OCI-LY7 (cell line): ENCODE measurements at places on chromosomes 12 and 14.
A peak's percentile ranks its signal among the peaks of the same experiment; 100 is the strongest.

DNA sequence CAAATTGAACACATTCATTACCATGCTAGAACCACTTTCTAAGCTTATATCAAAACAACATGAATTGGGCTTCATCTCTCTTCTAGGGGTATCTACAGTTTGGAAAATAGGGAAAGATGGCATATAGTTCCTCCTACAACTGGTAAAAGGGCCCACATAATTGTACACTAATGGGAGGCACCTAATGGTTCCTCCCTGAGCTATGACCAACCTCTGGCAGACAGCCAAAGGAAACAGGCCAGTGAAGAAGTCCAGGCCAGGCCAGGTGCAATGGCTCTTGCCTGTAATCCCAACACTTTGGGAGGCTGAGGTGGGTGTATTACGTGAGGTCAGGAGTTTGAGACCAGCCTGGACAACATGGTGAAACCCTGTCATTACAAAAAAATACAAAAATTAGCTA lies 23.2 kb upstream of the APOF start:
- DNase-seq: no peak

GRCh38 chr14:38755036-38755435 lies 348.0 kb downstream of the SEC23A start:
- DNase-seq: no peak

DNA sequence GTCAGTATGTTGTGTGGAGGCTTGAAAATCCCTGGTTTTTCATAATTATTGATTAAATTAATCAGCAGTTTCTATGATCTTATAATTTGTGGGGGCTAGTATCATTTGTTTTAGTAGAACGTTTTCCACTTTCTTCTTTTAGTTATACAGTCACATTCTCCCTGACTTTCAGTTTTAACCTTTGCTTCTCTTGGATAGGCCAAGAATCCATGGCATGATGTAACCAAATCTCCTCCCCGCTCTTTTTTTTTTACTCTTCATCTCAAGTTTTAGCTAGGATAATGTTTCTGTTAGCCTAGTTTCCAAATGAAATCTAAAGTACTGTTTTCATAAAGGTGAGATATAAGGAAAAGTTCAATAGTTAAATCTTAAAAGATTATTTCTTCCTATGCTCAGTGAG lies 106.5 kb downstream of the TMEM117 start:
- DNase-seq: no peak

- no peak for DNase-seq
Measured at GRCh38 chr12:63841571-63841970, 2.9 kb upstream of the SRGAP1 start.

DNA sequence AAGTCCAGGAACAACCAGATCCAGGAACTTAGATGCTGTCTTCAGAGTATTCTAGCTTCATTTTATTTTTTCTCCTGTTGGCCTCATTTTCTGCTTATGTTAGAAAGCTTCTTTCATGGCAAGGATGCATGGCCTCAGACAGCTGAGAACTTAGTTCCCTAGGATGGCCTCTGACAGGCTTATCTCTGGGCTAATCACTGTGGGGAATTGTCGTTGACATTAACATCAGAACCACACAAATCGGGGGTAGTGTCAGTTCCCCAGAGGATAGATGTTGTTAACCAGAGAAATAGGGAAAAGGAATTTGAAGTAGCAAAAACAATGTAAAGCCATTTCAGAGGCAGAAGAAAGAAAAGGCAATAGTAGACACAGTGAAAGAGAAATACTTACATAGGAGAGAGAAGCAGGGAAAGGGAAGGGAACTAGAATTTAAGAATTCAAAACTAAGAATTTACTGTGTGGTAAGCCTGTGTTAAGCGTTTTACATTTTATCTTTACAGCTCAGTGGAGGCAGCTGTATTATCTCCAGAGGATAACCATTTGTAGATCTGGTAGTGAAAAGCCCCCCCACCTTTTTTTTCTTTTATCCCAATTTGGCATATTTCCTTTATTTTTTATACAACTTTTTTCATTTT lies 21.8 kb downstream of the FUT8 start:
- no peak for DNase-seq

- DNase-seq: no peak
Measured at GRCh38 chr14:62409626-62410300, 635.5 kb downstream of the KCNH5 start.

- no peak for DNase-seq
Measured at GRCh38 chr12:128783129-128783574, 40.6 kb downstream of the SLC15A4 start.

- DNase-seq: no peak
Measured at GRCh38 chr12:117069101-117069797, 30.0 kb downstream of the TESC start.

- peak; percentile 57 for DNase-seq
Measured at GRCh38 chr12:27142101-27142721, 59.8 kb upstream of the C12orf71 start.

- no peak for DNase-seq
Measured at GRCh38 chr12:112270673-112271072, 111.6 kb downstream of the HECTD4 start.

- no peak for DNase-seq
Measured at GRCh38 chr14:34715127-34715863, 902 bp upstream of the CFL2 start.

DNA sequence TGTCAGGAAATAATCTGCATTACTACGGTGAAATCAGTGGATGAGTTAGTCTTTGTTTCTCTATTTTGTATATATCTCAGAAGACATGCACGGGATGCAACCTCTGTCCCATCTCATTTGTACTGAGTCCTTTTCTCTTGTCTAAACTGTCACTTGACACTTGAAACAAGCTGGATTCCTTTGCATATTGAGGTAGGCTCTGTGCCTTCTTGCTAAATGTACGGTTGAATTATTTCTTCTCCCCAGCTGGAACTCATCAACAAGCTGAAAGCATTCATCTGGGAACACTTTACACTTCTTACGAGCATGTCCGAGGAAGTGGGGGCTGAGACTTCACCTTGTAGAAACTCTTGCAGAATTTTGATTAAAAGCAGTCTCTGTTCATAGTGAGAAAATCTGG lies 119.5 kb downstream of the VEZT start:
- no peak for DNase-seq

GRCh38 chr14:96037891-96038557 lies 1.1 kb upstream of the C14orf132 start:
- DNase-seq: no peak

GRCh38 chr12:122052285-122052684 lies 26.3 kb upstream of the MLXIP start:
- no peak for DNase-seq

DNA sequence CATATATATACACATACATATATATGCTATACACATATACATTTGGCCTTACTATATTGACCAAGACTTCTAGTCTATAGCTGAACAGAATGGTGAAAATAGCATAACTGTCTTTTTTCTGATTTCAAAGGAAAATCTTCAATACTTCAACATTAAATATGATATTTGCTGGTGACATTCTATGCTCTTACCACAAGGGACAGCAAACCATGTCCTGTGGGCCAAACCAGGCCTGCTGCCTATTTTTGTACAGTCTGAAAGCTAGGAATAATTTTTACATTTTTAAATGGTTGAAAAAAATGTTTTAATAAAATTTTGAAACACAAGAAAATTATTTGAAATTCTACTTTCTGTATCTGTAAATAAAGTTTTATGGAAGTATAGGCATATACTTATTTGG lies 63.6 kb downstream of the EML5 start:
- no peak for DNase-seq

DNA sequence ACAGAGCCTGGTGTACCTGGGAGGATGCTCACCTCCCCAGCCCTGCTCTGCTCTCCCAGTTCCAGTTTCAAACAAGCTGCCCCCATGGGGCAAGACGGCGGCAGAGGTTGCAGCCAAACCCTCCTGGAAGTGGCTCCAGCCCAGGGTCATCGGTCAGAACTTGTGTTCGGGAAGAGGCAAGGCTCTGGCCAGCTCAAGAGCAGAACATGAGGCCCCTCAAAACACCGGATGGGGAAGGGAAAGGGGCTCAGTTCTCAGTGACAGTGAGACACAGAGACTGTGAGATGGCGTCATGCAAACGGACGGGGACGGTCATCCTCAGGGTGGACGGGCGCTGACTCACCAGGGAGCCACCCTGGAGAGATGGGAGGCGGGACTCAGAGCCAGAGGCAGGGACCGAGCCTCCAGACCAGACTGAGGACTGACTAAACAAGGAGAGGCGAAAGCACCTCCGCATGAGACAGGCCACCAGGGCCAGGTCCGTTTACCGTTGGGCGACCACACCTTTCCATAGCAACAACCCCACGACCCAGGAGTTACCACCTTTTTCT lies 63.9 kb upstream of the GALNT9 start:
- no peak for DNase-seq

GRCh38 chr12:3417113-3417512 lies 73.9 kb upstream of the PRMT8 start:
- DNase-seq: no peak
